ENCODE measurements at places on chromosomes 3 and 15.
A peak's percentile ranks its signal among the peaks of the same experiment; 100 is the strongest.

DNA sequence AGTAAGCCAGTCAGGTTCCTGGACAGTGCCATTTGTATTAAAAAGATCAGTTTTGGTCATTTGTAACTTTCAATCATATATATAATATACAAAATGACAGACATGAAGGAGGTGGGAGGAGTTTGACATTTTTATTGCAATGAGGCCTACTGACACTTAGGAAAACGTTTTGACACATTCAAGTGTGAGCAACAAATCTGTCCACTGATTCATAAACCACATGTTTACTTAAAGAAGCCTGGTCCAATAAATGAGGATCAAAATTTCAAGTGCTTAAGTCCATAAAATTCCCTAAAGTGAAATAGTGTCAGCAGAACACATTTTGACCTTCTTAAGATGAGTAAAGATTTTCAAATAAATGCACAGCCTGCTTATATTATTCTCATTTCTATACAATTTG is 137.3 kb downstream of the MECOM start:
- no peak for DNase-seq

GRCh38 chr15:57358571-57358970 is 17.7 kb upstream of the CGNL1 start:
- DNase-seq: peak; percentile 50

DNA sequence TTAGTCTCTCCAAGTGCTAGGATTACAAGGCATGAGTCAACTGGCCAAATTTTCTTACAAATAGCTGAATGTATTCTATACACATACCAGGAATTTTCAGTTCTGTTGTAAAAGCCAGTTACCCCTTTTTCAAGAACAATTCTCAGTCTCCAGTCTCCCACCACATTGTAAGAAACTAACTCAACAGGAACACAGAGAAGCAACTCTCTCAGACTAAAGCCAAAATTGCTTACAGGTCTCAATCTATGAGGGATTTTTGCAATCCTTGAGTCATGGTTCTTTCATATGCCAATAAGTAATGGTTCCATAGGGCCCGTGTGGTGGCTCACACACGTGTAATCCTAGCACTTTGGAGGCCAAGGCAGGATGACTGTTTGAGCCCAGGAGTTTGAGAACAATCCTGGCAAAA is 8.5 kb downstream of the IP6K2 start:
- DNase-seq: no peak

GRCh38 chr15:40958723-40959122 is 5.5 kb downstream of the CHAC1 start:
- DNase-seq: no peak

DNA sequence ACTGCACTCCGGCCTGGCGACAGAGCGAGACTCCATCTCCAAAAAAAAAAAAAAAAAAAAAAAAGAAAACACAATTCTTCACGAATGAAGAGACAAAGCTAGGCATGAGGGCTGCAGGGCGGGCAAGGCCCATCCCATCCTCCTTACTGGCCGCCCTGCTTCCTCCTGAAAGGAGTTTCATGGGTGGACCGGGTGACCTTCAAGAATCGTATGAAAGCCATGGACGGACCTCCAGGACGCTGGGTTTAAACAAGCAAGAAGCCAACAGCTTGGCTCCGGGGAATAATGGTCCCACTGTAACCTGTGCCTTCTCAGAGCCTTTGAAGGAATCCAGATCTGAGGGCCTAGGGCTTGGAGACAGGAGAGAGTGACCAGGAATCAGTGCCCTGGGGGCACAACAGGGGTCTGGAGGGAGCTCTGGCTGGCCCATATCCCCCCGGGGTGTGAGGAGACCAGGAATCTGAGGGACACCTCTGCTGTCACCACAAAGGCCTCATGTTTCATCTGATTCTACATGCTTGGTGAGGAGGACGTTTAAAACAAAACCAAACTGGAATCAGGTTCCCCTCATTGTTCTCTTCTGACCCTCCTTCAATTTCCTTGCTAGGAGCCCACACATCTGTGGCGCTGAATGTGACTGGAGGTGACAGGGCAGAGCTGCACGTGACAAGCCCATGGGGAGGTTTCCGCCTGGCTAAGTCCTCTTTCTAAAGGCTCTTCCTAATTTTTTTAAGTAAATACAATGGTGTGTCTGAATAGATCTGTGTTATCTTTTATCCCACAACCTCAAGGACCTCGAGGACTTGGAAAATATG is 46.1 kb downstream of the WHAMM start:
- peak; percentile 81 for DNase-seq

DNA sequence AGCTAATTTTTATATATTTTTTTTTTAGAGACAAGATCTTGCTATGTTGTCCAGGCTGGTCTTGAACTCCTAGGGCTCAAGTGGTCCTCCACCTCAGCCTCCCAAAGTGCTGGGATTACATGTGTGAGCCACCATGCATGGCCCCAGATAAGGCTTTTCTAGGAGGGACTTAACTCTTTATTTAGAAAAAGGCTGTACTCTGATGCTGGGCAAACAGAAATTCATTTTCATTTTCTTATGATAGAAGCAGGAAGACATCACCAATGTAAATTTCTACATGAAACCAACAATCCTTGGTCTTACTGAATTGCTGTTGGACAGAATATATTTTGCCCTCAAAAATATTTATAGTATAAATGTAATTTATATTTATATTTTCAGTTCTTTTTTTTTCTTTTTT is 9.6 kb downstream of the NIPA1 start:
- DNase-seq: no peak

DNA sequence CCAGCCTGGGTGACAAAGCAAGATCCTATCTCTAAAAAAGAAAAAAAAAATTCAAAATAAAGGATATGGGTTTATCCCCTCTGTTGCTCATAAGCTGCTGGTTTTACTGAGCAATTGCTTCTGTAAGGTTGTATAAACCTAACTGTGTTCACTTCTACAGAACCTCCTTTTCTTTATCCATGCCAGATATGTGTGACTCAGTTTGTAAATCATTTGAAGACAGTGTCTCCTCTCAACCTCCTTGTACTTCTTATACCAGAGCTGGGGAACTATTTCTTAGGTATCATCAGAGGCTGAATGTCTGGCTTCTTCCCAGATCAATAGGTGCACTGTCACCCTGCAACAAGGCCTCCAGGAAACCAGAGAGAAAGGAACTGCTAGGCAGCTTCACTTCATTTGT is 273.8 kb downstream of the CD47 start:
- DNase-seq: no peak

DNA sequence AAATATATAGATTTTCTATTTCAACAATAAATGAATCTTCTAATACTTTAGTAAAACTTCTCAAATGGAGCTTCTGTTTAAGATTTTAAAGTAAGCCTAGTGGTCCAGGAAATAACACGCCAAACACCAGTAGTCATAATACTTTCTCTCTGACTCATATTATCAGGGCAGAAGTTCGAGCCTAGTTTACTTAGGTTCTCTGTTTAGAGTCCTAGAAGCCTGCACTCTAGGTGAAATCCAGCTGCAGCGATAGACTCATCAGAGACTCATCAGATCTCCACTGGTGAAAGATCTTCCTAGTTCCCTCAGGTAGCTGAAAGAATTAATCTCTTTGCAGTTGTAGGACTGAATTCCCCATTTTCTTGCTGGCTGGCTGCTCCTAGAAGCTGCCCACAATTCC is 552.5 kb upstream of the ROBO2 start:
- no peak for DNase-seq

DNA sequence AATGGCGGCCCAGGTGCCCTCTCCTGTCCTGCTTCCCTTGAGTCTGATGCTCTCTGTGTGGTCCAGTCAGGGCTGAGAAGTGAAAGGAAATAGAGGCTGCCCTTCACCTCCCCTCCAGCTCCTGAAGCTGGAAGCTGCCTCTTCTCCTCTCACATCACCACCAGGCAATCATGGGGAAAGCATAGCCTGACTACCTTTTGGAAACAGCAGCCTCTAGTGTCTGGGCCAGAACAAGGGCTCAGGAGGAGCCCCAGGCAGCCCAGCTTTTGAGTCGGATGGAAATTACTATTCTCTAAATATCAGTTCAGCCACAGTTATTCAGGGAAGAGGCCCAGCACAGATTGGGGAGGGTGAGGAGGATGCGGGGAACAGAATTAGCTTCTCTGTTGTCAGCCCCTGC is 43.3 kb upstream of the CCDC174 start:
- peak; percentile 10 for DNase-seq
